ENCODE measurements at places on chromosomes 12 and 14. TPM values are rescaled to one million over a fixed set of nuclear protein-coding genes. Genes with fewer than 3 reads are reported as not detected.

ZNF10 gene
- total RNA-seq: 0.99 TPM

RITA1 gene
- total RNA-seq: 37.3 TPM

DPPA3 gene
- not detected for total RNA-seq

KERA gene
- not detected for total RNA-seq

CD163 gene
- total RNA-seq: not detected

ACOT2 gene
- total RNA-seq: 42.3 TPM

LRTM2 gene
- 0.07 TPM for total RNA-seq

TAS2R42 gene
- not detected for total RNA-seq

SIX6 gene
- not detected for total RNA-seq

MYF5 gene
- not detected for total RNA-seq

NEUROD4 gene
- total RNA-seq: 0.02 TPM

GYS2 gene
- not detected for total RNA-seq

AQP5 gene
- total RNA-seq: not detected

OASL gene
- total RNA-seq: 3.7 TPM

ANP32D gene
- not detected for total RNA-seq

IL31 gene
- total RNA-seq: not detected

CLEC9A gene
- not detected for total RNA-seq

ACOT6 gene
- not detected for total RNA-seq

OVCH1 gene
- total RNA-seq: not detected

P2RX7 gene
- not detected for total RNA-seq

CHGA gene
- total RNA-seq: 1.4 TPM

SLC25A47 gene
- total RNA-seq: not detected

ETFBKMT gene
- 0.96 TPM for total RNA-seq

NAV3 gene
- 11.6 TPM for total RNA-seq

KRT5 gene
- 0.09 TPM for total RNA-seq

CAPZA3 gene
- total RNA-seq: not detected

SLC6A12 gene
- 0.51 TPM for total RNA-seq

GCH1 gene
- total RNA-seq: 3.5 TPM

MYO1A gene
- 0.24 TPM for total RNA-seq

CMA1 gene
- not detected for total RNA-seq

RBP5 gene
- total RNA-seq: not detected

LBHD2 gene
- not detected for total RNA-seq

SLC39A5 gene
- not detected for total RNA-seq

CPNE6 gene
- total RNA-seq: not detected

RNU6-7 gene
- not detected for total RNA-seq

PSMA3 gene
- 274 TPM for total RNA-seq

TAS2R14 gene
- total RNA-seq: 0.78 TPM

FIGNL2 gene
- total RNA-seq: 0.30 TPM

TTC6 gene
- 0.58 TPM for total RNA-seq

AMDHD1 gene
- total RNA-seq: 2.6 TPM

CLECL1 gene
- total RNA-seq: not detected

CRIP2 gene
- 171 TPM for total RNA-seq

SAMD4A gene
- 7.3 TPM for total RNA-seq

AMIGO2 gene
- 140 TPM for total RNA-seq

PIWIL1 gene
- 0.03 TPM for total RNA-seq

KCNH3 gene
- total RNA-seq: 2.9 TPM

C14orf180 gene
- not detected for total RNA-seq

CISTR gene
- total RNA-seq: not detected

DLST gene
- 95.3 TPM for total RNA-seq

MGP gene
- total RNA-seq: not detected

SLC7A7 gene
- total RNA-seq: 15.3 TPM

FAM186B gene
- 0.15 TPM for total RNA-seq

KRT81 gene
- total RNA-seq: 4,015 TPM
